Forelimb muscle (tissue), 1 donor: ENCODE measurements at places on chromosomes 6 and 20. TPM values are rescaled to one million over a fixed set of nuclear protein-coding genes. Genes with fewer than 3 reads are reported as not detected.

DNA sequence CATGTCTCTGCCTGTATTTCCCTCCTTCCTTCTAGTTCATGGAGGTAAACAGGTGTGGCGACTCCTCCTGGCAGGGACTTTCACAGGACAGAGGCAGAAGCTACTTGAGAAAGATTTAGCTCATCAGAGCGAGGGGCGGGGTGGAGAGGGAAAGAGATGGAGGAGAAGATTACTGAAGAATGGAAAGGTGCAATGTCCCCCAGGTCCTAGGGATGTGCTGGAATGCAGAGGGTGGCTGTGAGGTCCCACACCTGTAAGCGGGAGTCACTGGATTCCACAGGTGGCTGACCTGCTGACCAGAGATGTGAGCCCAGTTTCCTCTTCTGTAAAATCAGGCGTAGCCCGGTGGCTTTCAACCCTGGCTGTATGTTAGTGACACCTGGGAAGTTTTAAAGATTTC is 199.2 kb upstream of the SULF2 start:
- DNase-seq = no peak

- DNase-seq = no peak
These were observed 20.1 kb upstream of the TCP11 start for GRCh38 chr6:35161266-35161665.

- DNase-seq = no peak
These were observed 31.0 kb upstream of the ZNFX1 start for GRCh38 chr20:49308875-49309274.

- no peak for DNase-seq
These were observed 39.6 kb downstream of the OR2B2 start for GRCh38 chr6:27872642-27873020.

- no peak for DNase-seq
These were observed 103.6 kb downstream of the ZMYND8 start for GRCh38 chr20:47252879-47253307.

GRCh38 chr6:39342692-39343395 is 20.3 kb upstream of the KCNK16 start:
- DNase-seq = no peak

DNA sequence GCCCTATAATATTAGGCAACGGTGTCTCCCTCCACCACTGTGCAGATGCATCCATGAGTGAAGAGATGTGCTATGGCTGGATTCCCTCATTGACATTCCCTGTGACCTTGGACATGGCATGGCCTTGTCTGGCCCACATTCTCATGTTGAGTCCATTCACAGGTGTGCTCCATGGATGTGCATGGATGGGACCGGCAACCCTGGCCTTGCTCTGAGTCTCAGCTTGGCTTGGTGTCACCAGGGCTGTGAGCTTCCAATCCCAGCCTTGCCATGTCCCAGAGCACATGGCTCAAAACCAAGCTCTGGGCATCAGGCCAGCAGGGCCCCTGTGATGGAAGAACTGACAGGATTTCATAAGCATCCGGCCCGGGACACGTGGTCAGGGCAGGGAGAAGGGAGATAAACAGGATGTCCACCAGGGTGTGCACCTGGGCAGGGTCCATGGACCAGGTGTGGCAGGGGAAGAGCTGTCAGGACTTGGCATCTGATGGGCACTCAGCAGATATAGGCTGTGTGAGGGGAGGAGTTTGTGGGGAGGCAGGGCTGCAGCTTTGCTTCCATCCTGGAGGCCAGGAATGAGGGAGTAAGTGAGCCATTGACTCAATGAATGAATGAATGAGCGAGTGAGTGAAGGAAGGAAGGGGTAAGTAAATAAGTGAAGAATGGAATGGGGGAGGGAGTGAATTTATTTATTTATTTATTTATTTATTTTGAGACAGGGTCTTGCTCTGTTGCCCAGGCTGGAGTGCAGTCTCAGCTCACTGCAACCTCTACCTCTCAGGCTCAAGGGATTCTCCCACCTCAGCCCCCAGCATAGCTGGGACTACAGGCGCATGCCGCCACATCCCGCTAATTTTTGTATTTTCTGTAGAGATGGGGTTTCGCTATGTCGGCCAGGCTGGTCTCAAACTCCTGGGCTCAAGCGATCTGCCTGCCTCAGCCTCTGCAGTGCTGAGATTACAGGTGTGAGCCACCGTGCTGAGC is 15.7 kb downstream of the NRSN2 start:
- no peak for DNase-seq

The SYTL3 gene
- polyA plus RNA-seq = 9.5 TPM

The RIPOR3 gene
- polyA plus RNA-seq = 7.5 TPM

The IRF4 gene
- 0.65 TPM for polyA plus RNA-seq

The KHDC1 gene
- 4.8 TPM for polyA plus RNA-seq
